Activated naive CD4-positive, alpha-beta T cell treated with Interleukin-2 at 50 U/mL for 16 hours (primary cell): ENCODE measurements at places on chromosomes 5 and 9.

GRCh38 chr9:127684576-127684975 lies 22.2 kb upstream of the CFAP157 start:
- no peak for DNase-seq

- no peak for DNase-seq
Measured at GRCh38 chr5:163838738-163839137, 333.3 kb downstream of the MAT2B start.

GRCh38 chr9:113356686-113357292 lies 7.4 kb downstream of the BSPRY start:
- DNase-seq: no peak

DNA sequence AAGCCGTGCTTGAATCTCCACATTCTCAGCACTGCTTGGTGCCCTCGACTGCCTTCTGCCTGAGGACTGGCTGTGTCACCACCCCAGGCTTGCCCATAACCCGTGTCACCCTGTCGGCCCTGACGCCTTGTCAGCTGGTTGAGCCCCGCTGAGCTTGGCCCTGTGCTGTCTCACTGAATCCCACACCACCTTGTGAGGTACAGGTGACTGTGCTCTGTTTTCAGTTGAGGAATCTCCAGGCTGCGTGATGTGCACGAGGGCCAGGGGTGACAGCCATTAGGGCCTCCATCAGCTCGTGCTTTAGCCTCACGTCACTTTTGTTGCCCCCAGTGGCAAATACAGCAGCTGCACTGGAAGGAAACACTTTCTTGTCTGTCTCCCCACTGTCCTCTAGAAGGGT lies 90.7 kb downstream of the CACNA1B start:
- DNase-seq: no peak

- DNase-seq: no peak
Measured at GRCh38 chr5:43041669-43042175, 1.6 kb upstream of the ANXA2R start.

DNA sequence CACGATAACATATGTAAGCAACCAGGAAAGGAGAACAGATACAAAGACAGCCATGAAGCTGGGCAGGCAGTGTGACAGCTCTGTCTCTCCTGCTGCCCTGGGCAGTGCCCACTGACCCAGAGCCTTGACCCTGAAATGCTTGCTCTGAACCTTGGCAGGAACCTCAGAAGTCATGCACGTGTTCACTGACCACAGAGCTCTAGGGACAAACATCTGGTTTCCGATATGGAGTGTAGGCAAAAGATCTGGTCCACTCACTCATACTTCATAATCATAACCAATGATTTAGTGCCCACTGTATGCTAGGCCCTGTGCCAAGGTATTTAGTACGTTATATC lies 102.6 kb downstream of the FSTL4 start:
- DNase-seq: no peak

DNA sequence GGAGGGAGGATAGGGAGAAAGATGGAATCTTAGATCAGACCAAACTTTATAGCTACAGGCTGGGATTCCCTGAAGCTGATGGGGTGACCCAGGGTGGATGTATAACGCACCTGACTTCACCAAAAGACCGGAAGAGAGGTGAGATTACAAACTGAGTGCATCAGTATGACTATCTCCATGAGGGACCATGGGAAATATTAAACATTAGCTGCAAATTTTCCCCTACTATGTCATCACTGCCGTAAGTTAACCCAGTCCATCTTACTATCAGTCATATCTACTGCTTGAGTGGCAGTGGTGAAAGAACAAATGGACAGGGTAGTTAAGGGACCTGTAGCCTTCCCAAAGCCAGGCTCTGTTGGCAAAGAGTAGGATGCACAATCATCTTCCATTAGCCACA lies 368.3 kb downstream of the EFNA5 start:
- no peak for DNase-seq
